ENCODE measurements at places on chromosomes 1 and 21.

GRCh38 chr1:20284046-20284445, 6.6 kb upstream of the VWA5B1 start:
- DNase-seq = no peak

DNA sequence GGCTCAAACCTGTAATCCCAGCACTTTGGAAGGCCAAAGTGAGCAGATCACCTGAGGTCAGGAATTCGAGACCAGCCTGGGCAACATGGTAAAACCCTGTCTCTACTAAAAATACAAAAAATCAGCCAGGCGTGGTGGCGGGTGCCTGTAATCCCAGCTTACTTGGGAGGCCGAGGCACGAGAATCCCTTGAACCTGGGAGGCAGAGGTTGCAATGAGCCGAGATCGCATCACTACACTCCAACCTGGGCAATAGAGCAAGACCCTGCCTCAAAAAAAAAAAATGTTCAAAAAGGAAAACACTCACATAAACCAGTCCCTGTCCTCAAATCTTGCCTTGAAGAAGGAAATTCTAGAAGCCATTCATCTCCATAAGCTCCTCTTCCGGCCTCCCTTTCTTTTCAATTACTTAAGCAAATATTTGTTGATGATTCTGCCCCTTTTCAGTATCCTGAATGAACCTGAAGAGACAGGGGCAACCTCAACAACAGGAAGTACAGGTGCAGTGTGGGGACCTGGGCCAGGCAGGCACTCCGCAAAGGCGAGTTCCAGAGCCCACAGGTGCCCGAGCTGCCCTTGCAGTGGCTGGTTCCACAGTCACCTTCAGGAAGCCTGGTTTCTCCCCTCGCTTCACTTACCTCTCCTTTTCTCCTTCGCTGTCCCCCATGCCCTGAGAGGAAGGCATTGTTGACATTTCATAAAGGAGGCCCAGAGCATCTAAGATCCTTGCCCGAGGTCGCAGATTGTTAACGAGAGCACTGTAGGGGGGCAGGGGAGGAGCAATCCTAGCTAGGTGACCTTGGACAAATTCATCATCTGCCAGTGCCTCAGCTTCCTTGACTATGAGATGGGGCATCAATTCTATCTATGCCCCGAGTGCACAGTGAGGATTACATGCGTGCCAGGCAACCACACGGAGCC, 8.9 kb upstream of the LEFTY1 start:
- no peak for DNase-seq

DNA sequence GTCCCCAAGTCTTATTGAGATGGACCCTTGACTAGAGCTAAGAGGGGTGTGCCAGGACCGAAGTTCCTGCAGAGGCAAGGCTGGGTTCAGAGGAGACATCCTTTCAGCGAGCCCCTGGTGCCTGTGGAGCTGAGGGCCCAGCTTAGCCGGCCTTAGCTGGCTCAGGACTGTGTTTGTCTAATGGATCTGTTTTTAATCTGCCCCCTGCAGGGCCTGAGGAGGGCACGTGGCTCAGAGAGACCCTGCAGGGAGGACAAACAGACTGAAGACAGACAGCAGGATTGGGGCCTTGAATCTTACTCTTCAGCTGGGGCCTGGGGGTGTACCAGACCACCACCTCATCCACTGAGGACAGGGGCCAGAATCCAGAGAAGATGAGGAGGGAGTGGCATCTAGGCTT, 1.6 kb downstream of the CRABP2 start:
- DNase-seq = no peak

DNA sequence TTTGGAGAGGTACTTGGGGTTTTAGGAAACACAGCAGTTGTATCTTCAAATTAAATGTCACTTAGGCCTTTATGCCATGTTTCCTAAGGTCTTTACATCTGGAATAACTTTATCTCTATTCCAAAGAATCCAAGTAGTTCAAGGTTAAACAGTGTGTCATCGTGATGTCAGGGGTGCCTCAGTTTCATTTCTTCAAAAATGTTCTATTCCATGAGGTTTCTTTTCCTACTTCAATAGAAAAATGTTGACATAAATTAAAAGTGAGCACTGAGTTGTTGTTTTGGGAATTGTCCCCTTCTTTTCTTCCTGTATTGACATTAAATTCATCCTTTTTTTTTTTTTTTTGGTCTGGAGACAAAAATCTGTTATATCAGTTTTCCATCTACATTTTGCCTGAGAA, 160.6 kb upstream of the C21orf91 start:
- DNase-seq = no peak

GRCh38 chr1:209884665-209885117, 53.3 kb upstream of the SYT14 start:
- DNase-seq = peak; percentile 63

DNA sequence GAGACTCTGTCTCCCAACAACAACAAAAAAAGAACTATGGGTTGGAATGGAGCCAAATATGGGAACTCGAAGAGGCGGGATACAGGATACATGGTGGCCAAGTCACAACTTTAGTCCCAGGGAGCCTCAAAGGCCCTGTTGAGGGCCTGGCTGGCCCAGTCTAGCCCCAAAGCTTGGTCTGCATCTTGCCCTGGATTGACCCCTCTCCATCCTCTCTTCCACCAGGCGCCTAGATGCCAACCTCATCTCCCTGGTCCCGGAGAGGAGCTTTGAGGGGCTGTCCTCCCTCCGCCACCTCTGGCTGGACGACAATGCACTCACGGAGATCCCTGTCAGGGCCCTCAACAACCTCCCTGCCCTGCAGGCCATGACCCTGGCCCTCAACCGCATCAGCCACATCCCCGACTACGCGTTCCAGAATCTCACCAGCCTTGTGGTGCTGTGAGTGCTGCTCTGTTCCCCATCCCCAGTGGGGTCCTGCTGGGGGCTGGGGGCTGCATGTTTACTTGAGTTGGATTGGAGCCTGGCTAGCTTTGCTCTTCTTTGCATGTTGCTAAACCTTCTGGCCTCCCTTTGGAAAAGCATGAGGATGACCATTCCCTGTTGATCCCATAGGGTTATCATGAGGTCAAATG, 65.5 kb downstream of the UBE2T start:
- DNase-seq = no peak

- no peak for DNase-seq
Measured at GRCh38 chr1:99590578-99591209, 55.2 kb upstream of the PALMD start.

DNA sequence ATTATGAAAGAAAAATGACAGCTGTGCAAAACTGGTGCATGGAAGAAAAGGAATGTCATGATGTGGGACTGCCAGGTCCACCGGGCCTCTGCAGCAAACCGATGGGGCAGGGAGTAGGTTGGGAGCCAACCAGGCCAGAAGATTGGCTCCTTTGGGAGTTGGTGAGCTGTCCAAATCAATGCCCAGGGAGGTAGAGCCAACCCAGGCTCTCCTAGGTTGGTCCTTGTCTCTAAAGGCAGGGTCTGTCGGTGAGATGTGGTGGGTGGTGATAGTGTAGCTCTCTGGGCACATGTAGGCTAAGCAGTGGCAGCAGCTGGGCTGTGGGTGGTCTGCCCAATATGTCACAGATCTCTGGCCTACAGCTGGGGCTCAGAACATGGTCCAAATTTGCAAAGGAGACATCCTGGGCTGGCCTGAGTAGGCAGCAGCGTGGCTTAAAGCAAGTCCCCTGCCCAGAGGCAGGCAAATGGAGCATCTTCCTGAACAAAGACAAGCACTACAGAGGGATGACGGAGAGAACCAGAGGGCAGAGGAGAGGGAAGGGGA, 61.2 kb upstream of the PRDX6 start:
- DNase-seq = no peak

- DNase-seq = no peak
Measured at GRCh38 chr1:175792136-175792535, 48.7 kb upstream of the TNR start.

DNA sequence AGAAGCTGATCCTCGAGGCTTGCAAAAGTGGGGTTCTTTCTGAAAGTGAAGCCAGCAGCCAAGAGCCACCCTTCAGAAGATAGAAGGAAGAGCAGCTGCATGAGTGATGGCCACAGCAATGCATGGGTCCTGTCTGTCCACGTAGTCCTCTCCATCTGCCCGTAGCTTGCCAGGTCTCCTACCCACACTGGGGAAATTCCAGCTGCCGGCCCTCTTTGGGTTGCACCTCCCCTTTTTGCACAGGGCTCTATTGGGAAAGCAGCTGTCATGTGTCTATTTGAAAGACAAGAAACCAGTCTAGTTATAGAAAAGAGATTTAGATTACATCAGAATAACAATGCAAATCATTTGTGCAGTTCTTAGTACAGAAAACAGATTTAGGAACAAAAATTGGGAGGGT, 204.4 kb downstream of the GIPC2 start:
- no peak for DNase-seq

DNA sequence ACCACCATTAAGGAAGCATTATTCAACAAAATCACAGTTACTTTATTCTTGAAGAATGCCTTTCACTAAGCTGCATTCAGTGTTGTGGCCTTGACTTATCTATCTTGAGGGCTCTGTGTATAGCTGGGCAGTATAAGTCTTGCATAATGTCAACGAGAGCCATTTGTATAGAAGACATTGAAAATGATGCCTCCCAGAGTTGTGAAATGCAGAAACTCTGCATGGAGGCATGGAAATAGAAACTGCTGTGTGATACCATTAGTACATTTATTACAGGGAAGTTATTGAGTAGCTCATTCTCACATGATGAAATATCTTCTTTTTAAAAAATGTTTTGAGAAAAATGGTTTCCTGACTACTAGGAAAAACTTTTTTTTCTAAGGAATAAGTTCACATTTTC, 111.4 kb upstream of the SNX7 start:
- no peak for DNase-seq

DNA sequence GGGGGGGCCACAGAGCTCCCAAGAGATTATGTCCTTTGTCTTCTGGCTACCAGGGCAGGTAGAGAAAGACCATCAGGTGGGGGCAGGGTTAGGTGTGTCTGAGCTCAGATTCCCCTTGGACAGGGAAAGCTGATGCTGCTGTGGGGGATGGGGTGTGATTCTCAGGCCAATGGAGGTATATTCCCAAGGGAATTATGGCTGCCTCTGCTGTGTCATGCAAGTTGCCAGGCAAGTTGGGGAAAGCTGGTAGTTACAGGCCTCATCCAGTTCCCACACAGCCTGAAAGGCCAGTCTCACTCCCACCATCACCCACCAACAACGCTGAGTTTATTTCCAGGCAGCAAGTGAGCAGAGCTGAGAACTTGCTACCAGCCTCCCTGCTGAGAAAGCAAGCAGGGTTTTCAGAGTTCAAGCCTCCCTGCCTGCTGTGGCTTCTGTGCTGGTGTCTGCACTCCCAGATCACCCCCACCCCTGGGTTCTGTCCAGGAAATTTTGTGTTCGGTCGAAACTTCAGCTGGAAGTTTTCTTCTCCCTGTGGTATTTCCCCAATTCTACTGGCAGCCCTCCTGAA, 21.3 kb downstream of the IFI16 start:
- DNase-seq = no peak

DNA sequence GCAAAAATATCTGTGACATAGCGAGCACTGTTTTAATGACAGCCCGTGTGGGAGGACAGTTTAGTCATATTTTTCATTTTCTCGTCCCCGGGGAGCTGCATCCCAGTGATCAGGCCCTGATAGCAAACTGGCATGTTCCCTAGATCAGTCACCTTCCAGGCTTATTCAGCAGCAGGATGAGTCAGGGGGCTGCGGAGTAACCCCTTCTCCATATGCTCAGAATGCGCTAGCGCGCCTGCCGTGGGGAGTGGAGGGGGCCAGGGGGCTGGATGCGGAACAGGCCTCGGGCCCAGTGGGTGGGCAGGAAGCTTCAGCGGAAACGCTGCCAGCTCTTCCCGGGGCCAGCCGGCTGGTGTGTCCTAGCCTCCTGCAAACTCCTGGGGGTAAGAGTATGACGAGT, 94.0 kb downstream of the KCND3 start:
- no peak for DNase-seq

DNA sequence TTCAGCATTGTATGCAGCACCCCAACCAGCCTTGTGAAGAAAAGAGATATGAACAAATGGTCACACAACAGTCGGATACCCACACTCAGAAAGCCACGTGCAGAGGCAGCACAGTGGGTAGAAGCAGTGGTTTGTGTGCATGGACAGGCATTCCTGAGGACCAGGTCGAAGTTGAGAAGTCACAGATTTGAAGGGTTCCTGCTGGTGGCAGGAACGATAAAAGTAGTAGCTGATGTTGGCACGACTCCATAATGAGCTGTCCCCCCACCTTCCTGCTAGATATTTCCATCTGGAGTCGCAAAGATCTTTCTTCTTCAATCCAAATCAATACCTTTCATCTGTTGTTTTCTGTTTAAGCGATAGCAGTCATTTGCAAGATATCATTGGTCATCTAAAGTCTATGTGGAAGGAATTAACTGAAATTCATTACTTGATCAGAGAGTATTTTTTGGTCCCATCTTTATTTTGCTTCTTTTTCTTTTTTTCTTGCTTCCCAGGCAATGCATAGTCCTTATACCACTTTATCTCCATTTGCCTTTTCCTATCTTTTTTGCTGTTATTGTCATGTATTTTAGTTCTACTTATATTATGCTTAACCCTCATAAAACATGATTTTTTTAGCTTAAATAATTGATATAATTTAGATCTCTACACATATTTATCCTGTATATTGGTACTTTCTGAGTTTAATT, 176.4 kb downstream of the DHRS3 start:
- DNase-seq = no peak

GRCh38 chr21:37372951-37373350, 6.4 kb downstream of the DYRK1A start:
- no peak for DNase-seq

GRCh38 chr1:200899015-200899386, 4.3 kb downstream of the INAVA start:
- no peak for DNase-seq

- DNase-seq = peak; percentile 15
Measured at GRCh38 chr1:187051618-187052232, 223.0 kb downstream of the PLA2G4A start.

GRCh38 chr1:223136086-223136485, 7.0 kb downstream of the TLR5 start:
- no peak for DNase-seq

- no peak for DNase-seq
Measured at GRCh38 chr1:30385246-30385995, 338.0 kb downstream of the MATN1 start.

DNA sequence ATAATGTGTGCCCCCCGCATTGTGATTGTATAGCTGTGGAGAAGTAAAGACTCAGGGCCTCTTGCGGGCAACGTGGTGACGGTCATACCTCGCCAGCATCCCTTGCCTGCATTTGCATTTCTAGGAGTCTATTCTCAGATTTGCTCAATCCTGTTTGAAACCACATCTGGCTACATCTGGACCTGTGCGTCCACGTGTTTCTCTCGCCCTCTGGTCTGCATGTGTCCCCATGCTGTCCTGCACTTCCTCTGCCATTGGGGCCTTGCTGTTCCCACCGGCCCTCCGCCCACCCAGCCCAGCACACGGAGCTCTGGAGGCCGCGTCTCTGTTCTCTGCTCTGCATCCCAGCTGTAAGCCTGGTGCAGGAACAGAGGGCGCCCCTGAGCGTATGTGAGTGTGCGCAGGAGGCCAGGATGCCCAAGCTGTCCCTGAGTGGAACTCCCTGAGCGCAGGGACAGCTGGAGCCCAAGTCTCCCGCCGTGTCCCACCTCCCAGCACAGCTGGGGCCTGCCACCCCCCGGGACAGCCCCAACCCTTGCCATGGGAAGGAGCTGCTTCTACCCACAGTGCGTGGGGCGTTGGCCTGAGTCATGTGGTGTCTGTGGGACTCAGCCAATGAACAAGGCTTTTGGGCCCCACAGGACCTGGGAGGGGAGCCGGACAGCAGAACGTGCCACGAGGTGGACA, 1.6 kb downstream of the KRTAP10-2 start:
- no peak for DNase-seq

GRCh38 chr1:68338081-68338480, 105.8 kb upstream of the WLS start:
- no peak for DNase-seq

- DNase-seq = no peak
Measured at GRCh38 chr1:162113419-162113818, 43.9 kb downstream of the NOS1AP start.

All from stimulated activated CD4-positive, alpha-beta T cell treated with anti-CD3 and anti-CD28 coated beads, Interleukin-4, amount 100 ng/mL, for 24 hours (primary cell).